Activated CD4-positive, alpha-beta T cell treated with anti-CD3 and anti-CD28 coated beads, Interleukin-2, Interleukin-4, amounts not matched to agents 100 ng/mL and 50 ng/mL, durations not matched to agents 16 hours and 8 hours (primary cell): ENCODE measurements at places on chromosomes 2 and 18.

GRCh38 chr2:196959734-196960338 is 33.3 kb upstream of the PGAP1 start:
- DNase-seq = no peak

DNA sequence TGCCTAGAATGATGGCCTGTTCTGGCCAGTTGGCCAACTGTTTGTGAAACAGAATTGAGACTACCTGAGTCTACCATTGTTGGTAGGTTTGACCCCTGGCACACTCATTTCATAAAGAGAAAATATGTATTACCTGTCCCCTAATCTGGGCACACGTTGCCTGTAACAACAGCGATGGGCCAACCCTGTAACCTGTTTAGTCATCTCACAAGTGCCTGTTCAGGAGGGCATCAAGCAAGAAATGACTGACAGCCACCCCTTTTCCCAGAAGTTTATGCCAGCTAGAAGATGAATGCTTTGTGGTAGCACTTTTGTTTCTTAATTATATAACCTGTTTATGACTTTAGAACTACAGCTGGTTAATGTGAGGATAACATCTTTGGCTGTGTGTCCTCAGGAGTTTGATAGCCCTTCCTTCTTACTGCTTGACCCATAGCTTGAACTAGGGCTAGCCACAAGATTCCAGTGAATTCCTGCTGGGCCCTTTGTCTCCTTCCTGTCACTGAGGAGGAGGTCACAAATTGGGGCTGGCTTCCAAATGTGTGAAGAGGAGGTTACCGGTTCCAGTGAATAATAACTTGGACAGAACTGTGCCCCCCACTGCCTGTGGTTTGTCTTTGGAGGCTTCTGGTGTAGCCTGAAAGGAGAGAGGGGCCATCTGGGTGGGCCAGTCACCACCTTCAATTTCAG is 273.9 kb upstream of the EPAS1 start:
- peak; percentile 87 for DNase-seq

GRCh38 chr2:225353579-225354085 is 45.9 kb upstream of the NYAP2 start:
- no peak for DNase-seq

- no peak for DNase-seq
Observed at GRCh38 chr2:69810550-69810949, 18.9 kb upstream of the GMCL1 start.

GRCh38 chr2:28528206-28528605 is 32.3 kb downstream of the PLB1 start:
- DNase-seq = no peak

GRCh38 chr2:10963155-10963554 is 51.4 kb downstream of the KCNF1 start:
- DNase-seq = no peak

DNA sequence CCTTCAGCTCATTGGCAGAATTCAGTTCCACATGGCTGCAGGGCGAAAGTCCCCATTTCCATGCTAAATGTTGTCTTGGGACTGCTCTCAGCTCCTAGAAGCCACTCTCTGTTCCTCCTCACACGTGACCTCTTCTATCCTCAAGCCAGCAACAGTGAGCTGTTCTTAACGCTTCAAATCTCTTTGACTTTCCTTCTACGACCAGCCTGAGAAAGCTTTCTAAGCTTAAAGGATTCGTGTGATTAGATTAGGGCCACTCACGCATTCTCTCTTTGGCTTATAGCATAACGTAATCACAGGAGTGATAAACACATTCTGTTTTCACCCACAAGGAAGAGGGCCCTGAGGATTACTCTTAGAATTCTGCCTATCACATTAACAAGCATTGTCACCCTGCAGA is 29.8 kb upstream of the LAMA1 start:
- DNase-seq = no peak

DNA sequence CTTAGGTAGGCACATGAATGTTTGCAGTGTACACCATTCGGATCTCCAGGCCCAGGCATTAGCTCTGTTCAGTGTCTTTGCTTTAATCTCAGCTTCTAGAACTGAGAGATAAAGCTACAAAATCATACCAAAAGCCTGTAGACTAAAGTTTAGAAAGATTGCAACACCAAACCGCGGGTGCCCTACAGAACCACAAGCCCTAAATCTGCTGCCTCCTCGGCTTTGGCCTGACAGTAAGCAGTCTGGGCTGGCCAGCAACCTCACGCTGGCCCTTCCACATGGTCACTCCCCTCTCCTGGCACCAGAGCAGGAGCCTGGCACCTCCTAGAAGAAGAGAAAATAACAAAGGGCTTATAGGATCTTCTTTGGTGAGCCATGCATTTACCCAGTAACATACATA is 8.9 kb upstream of the OSR1 start:
- no peak for DNase-seq

- no peak for DNase-seq
Observed at GRCh38 chr18:66727991-66728390, 124.1 kb upstream of the CDH19 start.

GRCh38 chr2:137093116-137093515 is 327.8 kb downstream of the THSD7B start:
- no peak for DNase-seq

DNA sequence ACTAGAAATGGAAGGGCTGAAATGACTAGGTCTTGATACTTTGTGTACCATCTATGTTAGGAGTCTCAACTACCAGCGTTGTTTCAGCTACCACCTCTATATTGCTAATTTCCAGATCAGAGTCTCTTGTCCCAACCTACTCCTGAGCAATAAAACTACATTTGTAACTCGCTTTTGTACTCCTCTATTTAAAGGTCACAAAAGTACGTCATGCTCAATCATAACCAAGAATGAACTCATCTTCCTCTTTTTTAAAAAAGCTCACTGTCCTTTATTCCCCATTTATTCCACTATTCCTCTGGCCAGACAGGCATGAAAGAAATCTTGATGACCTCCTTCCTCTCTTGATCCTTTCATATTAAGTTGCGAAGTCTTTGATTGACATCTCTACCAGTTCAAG is 11.2 kb upstream of the MATN3 start:
- DNase-seq = no peak

DNA sequence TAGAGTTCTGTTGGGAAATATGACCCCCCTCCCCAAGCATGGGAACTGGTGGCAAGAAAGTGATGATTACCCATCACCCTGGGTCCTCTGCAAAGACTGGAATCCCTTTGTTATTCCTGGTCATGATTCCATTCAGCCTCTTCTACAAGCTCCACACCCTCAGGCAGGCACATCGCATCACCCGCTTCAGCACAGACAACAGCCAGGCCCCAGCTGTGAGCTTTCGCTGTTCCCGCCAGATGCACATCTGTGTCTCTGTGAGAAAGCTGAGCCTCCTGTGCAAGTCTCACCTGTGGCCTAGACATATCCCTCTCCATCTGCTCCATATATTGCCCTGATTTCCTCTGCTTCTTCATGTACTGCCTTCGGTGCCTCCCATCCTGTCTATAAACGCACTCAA is 368.0 kb upstream of the RAB6C start:
- DNase-seq = no peak

DNA sequence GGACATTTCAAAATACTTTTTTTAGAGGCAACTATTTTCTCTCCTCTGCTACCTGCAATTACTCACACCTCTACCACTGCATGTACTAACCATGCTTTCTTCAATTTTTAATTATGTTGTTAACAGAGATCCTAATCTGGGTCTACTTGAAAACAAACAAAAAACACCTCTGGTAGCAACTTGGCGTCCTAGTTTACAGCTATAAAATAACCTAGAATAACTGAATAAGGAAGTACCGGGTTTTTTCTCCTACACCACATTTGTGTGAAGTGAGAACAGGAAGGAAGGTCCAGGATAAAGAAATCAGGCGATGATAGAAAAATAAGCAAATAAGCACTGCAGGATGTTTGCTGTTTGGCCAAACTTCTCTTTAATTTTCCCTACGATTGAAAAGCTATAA is 633.5 kb downstream of the LRP1B start:
- DNase-seq = no peak

GRCh38 chr2:65112633-65113032 is 17.3 kb downstream of the RAB1A start:
- DNase-seq = no peak

- no peak for DNase-seq
Observed at GRCh38 chr2:189542145-189542882, 38.3 kb downstream of the SLC40A1 start.
